Stimulated activated CD8-positive, alpha-beta memory T cell treated with anti-CD3 and anti-CD28 coated beads, Interleukin-7, amount 100 ng/mL, for 24 hours (primary cell): ENCODE measurements at places on chromosomes 7 and 10.

GRCh38 chr7:133491201-133491691, 238.4 kb downstream of the EXOC4 start:
- no peak for DNase-seq

- DNase-seq = no peak
These were observed 84.0 kb upstream of the FAM3C start for GRCh38 chr7:121480058-121480457.

DNA sequence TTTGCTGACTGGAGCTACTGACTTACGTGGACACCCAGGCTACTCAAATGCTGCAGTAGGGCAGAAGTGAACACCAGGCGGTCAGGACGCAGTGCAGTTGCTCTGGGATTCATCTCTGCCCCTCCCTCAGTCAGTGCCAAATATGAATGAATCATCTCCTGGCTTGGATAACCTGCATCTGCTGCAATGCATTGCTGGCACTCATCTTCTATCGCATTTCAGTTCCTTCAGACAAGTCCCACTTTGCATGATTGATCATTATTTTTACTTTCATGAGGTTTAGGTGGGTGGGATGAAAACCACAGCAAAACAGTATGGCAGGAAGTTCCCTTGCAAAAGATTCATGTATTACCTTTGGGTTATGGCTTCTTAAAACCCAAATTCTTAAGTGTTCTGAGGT, 224.6 kb upstream of the NRP1 start:
- DNase-seq = no peak

- no peak for DNase-seq
These were observed 62.4 kb downstream of the FAM13C start for GRCh38 chr10:59299933-59300332.

GRCh38 chr10:82409671-82410070, 534.7 kb downstream of the NRG3 start:
- DNase-seq = no peak
